ENCODE measurements at places on chromosomes 13 and 19. TPM values are rescaled to one million over a fixed set of nuclear protein-coding genes. Genes with fewer than 3 reads are reported as not detected.
A peak's percentile ranks its signal among the peaks of the same experiment; 100 is the strongest.

Gene FUT3
- not detected for total RNA-seq

Gene ZNF616
- total RNA-seq: 7.5 TPM

GRCh38 chr13:110944121-110944967 lies 29.5 kb upstream of the ANKRD10 start:
- peak; percentile 33 for DNase-seq

DNA sequence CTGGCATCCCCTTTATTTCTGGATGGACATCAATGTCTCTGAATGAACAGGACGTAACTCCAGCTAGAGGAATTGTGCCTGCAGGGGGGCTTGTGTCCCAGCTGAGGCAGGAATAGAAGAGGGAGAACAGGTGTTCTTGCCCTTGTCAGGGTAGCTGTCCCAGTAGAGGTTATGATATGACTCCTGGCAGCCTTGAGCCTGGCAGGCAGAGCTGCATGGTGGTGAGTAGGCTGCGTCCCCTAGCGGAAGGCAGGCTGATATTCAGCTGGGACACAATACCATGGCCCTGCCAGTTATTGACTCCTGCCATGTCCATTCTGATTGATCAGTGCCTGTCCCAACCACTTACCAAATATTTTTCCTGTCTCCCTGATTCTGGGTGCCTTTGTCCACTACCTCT lies 197.2 kb downstream of the RAP2A start:
- no peak for DNase-seq

GRCh38 chr13:44296856-44297255 lies 76.8 kb upstream of the SERP2 start:
- no peak for DNase-seq

DNA sequence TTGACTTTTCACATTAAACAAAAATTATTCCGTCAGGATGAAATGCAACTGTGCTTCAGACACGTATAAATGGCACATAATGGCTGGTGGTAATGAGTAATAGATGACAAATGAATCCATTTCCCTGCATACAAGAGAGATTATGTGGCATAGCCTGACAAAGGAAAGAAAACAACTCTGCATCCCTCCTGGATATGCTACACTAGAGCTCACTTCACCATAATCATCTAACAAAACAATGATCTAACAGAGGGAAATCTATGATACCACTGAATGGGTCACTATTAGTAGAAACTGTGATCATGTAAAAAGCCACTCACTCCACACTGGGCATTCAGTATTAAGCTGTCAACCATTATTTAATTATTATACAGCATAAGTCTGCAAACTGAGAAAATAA lies 1498.4 kb downstream of the EFNB2 start:
- DNase-seq: no peak

DNA sequence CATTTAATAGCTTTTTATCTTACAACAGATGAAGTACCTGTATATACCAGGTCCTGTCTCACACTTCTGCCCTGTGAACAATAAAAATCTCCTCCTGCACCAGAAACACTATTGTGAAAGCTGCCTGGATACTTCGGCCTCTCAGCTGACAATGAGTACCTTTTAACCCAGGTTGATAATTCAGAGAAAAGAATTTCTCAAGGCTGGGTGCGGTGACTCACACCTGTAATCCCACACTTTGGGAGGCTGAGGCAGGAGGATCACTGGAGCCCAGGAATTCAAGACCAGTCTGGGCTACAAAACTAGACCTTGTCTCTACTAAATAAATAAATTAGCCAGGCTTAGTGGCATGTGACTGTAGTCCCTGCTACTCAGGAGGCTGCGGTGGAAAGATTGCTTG lies 65.3 kb upstream of the TM9SF2 start:
- DNase-seq: no peak

- no peak for DNase-seq
Measured at GRCh38 chr19:31260171-31260933, 88.9 kb downstream of the TSHZ3 start.

DNA sequence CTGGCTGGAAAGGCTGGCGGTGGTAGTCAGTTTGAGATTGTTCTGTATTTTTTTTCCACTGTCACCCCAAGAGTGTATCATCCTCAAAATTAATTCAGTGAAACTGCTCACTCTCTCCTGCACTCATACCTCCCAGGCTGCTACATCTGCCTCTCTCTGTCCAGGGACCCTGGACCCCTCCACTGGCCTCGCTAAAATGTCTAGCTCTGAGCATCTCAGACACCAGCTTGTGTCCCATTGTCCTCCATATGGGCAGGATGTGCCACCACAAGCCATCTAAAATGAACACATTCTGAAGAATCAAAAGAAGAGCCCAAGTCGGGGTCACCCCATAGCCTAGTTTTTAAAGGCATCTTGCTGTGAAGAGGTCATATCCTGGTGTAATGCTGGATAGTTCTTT lies 345.5 kb upstream of the TSHZ3 start:
- DNase-seq: no peak

Gene SIGLEC9
- total RNA-seq: 0.27 TPM

DNA sequence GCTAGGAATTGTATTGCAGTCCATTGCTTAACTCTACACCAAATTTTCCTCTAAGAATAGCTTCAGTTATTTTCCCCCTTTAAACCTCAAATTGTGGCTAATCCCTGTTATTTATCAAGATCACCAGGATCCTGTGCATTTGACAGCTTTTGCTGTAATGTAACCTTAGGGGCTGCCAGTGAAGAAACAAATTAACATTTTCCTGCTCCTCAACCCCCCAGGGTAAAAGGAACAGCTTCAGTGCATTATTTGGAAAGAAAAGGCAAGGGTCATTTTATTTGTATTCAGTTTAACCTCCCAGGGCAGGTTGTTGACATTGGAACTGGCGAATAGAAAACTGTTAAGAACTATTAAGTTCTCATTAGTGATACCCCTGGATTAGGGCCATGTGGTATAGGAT lies 57.0 kb downstream of the PCDH20 start:
- DNase-seq: no peak

DNA sequence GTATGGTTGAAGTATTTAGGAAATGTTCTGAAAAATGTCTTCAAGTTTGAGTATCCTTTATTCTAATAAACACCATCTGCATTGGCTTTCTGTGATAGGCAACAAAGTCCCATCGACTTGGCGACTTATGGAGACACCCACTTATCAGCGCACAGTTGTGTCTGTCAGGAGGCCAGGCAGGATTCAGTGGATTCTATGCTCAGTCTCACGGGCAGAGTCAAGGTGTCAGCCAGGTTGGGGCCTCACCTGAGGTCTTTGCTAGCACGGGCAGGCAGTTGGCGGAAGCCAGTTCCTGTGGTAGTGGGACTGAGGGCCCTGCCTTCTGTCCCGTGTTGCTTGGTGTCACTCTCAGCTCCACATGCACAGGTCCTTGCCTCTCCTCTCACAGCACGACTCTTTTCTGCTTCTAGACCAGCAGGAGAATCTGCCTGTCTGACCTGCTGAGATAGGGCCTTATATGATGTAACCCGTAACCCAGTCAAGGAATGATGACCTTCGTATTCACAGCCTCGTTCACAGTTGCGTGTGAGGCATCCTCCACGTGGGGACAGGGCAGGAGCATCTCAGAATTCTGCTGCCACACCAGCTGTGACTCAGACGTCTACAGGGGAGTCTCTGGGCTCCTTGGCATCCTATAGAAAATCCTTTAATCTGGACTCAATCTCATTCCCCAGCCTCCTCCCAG lies 10.0 kb downstream of the CUL4A start:
- no peak for DNase-seq

GRCh38 chr19:44806291-44806690 lies 2.6 kb upstream of the BCAM start:
- DNase-seq: no peak

DNA sequence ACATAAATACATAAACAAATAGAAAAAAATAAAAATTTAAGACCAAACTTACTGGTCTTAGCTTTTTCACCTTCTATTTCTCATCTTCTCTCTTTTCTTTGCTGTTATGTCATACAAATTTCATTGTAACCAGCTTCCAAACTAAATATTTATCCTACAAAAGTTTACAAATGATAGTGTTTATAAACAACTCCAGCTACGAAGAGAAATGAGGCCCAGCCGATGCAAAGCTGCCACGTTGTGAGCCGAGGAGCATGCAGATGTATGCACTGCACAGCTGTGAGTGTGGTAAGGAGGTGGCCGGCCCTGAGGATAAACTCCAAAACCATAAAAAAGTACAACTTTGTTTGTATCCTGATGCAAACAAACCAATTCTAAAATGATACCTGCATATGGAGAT lies 642.4 kb upstream of the SGCG start:
- DNase-seq: no peak

Gene ZNF132
- 5.3 TPM for total RNA-seq

Gene C19orf33
- total RNA-seq: not detected

Gene LAIR1
- 54.0 TPM for total RNA-seq

DNA sequence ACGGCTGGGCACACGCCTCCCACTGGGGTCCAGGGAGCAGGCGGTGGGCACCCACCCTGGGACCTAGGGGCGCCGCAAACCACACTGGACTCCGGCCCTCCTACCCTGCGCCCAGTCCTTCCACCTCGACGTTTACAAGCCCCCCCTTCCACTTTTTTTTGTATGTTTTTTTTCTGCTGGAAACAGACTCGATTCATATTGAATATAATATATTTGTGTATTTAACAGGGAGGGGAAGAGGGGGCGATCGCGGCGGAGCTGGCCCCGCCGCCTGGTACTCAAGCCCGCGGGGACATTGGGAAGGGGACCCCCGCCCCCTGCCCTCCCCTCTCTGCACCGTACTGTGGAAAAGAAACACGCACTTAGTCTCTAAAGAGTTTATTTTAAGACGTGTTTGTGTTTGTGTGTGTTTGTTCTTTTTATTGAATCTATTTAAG lies 1.6 kb downstream of the JUNB start:
- DNase-seq: no peak

DNA sequence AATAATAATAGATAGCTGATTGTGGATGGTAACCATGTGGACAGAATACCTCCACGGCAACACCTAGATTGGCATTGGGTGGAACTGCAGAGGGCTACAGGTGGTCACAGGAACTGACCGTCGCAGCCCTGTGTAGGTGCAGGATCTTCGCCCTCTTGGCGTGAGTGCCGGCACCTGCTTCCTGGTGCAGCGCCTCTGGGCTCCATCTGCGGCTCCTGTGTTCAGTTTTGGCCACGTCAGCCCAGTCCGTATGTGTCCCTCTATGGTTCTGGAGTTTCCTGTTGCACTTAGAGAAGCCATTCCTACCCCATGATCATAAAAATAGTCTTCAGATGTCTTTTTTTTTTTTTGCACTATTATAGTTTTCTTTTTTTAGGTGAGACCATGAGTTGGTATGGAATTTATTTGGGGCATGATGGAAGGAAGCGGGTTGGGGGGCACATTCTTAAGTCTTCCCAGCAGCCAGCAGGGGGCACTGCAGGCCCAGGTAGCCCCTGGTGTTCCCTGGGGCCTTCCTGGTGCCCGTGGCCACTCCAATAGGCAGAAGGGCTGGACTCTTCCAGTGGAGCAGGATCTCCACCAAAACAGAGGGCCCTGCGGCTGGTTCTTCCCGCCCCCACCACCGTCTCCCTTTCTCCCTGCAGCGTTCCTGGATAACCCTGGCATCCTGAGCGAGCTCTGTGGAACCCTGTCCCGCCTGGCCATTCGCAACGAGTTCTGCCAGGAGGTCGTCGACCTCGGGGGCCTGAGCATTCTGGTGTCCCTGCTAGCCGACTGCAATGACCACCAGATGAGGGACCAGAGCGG lies 10.1 kb upstream of the SLC25A42 start:
- DNase-seq: peak; percentile 62

DNA sequence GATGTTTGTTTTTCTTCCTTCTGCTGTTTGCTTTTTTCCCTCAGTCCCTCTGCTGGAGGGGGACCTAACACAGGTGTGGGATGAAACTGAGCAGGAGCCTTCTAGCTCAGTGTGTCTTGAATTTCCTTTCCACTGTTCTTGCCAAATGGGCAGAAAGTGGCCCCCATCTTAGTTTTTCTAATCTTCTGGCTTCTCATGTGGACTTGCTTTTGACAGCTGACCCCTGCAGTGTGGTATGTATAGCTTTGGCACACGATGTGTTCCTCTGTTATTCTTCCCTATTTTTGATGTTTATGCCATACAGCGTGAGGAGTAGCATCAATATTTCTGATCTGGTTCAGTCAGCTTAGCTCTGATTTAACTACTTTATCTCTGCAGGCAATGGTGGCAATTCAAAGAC lies 8.3 kb downstream of the LRCH1 start:
- no peak for DNase-seq

Gene ZNF582
- 2.9 TPM for total RNA-seq

DNA sequence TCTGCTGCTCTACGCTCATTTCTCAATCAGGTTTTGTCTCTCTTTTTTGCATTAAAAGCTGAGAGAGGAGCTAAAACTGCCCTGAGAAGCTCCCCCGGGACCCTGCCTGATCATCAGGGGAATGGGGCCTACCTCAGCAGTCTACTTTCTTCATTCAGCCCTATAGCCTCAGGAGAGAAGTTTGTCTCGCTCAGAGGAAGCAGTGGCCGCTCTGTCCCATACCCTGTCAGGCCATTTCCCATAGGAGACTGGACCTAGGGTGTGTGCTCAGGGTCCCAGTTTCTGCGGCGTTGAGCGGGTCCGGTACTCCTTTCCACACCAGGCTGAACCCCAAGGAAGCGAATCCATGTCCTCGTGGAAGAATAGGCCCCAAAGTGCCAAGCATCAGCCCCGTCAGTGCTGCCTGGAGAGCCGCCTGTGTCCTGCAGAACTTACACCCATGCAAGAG lies 21.7 kb downstream of the UBE2L5 start:
- DNase-seq: no peak

DNA sequence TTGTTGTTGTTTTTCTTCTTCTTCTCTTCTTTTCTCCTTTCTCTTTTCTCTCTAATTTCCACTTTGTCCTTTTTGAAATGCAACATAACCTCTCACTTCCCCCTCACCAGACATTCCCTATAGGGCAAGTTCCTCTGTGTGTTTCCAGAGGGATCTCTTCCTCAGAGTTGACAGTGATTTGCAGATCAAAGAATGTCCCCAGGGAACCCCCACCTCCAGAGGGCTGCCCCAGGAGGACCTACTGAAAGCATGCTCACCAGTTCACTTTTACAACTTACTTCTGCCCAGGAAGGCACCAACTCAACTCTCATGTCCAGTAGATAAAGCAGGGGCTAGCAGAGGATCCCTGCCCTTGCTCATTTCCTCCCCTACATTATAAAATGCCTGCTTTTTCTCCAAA lies 1648.0 kb downstream of the PCDH9 start:
- no peak for DNase-seq

- no peak for DNase-seq
Measured at GRCh38 chr13:111929036-111929616, 137.8 kb upstream of the SOX1 start.

- DNase-seq: no peak
Measured at GRCh38 chr13:29743201-29743786, 107.1 kb downstream of the UBL3 start.

DNA sequence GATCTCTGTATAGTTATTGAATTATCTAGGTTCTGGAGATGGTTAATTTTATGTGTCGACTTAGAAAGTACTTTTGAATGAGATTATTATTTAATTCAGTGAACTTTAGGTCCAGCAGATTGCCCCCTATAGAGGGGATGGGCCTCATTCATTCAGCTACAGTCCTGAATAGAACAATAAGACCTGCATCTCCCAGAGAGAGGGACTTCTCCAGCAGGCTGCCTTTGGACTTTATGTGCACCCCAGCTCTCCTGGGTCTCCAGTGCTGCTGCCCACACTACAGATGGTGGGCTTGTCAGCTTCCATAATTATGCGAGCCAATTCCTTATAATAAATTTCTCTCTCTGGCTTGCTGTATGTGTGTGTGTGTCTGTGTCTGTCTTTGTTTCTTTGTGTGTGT lies 39.3 kb upstream of the KL start:
- DNase-seq: no peak

Gene GRIK5
- 0.79 TPM for total RNA-seq

Gene ZNF726
- total RNA-seq: 17.5 TPM

GRCh38 chr13:68929075-68929745 lies 1178.4 kb upstream of the ATXN8OS start:
- DNase-seq: no peak

Measured in activated CD4-positive, alpha-beta T cell treated with anti-CD3 and anti-CD28 coated beads, Interleukin-2, amount 10 ng/mL, durations not matched to agents 7 days and 5 days (primary cell).